Mucosa of gallbladder (tissue), 1 donor: ENCODE measurements at places on chromosomes 11 and 22. TPM values are rescaled to one million over a fixed set of nuclear protein-coding genes. Genes with fewer than 3 reads are reported as not detected.
A peak's percentile ranks its signal among the peaks of the same experiment; 100 is the strongest.

Gene APOBEC3C
- 28.6 TPM for total RNA-seq

Gene GGT1
- 208 TPM for total RNA-seq

Gene MMP27
- total RNA-seq, result not detected

DNA sequence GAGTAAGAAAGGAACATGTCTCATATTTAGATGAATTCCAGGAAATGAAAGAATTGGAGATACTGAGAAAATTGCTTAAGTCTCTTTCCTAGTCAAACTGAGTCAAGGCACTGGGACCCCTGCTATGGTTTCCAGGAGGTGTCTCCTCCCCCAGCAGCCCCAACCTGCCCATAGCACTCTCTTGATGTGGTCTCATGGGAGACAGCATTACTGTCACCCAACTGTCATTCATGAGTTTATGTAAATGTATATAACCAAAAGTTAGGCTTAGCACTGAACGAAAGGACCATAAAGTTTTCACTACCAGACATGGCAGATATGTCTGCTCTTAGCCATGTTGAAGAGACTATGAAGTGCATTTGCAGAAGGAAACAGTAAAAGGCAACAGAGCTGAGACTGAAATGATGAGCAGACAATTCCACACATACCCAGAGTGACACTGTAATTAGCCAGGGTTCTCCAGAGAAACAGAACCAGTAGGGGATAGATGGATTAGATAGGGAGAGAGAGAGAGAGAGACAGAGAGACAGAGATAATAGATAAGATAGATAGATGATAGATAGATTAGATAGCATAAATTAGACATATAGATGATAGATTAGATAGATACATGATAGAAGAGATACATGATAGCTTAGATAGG lies 328.1 kb downstream of the BRD1 start:
- DNase-seq, result no peak

DNA sequence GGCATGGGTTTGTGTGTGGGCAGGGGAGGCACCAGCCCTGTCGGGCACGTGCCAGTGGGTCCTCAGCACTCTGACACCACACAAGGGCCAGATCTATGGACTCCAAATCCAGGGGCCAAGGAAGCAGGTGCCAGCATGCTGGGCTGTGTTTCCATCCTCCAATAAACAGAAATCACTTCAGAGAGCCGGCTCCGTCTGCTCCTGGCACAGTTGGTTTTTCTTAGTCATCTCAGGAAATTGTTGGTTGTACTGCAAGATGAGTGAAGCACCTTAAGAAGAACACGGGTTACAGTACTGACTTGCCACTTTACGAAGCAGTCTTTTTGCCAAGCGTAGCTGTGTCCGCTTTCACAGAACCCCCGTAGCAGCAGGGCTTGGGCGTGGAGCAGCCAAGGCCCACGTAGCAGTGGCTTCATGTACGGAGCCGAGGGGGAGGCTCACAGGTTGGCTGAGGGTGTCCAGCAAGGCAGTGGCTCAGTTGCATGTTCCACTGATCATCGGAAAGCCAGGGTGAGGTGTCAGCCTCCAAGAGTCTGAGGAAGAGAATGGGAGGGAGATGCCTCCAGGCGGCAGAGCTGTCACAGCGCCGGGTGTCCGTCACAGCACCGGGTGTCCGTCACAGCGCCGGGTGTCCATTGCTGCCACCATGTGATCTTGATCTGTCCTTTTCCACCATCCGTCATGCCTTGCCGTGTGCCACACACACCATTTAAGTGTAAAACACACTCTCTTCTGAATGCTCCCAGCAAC lies 314.9 kb downstream of the CTTN start:
- no peak for DNase-seq

DNA sequence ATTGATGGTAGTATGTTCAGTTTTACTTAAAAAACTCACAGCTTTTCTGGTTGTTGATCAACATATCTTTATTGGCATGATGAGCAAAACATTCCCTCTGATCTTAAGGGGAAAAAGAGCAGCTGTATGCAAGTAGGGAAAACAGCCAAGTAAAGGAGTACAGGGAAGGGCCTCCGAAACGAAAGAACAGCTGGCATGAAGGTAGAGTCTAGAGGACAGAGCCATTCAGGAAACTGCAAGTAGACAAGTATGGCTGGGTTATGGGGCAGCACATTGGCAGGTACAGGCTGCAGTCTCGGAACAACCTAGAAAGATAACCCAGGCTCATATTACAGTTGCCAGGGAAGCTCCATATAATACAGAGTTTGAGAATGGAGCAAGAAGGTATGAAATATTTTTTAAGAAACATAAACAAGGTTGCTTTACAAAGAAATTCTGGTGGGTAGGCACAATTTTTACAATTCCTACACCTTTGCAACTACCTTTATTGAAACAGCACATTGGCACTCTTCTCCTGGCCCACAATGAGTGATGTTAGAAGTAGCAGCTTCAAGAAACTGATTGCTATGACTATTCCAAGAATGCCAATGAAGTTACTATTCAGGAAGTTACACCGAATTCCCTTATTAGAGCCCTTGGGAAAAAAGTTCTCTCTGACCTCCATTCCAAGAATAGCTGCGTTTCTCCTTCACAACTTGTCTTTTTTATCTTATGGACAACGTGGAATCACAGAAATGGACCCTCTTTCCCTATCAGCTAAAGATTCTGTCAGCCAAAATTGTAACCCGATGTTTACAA lies 45.2 kb downstream of the LGR4 start:
- no peak for DNase-seq

- peak; percentile 67 for DNase-seq
Observed at GRCh38 chr11:123166071-123166559, 28.9 kb downstream of the CLMP start.

GRCh38 chr11:128346804-128347203 lies 240.6 kb downstream of the ETS1 start:
- DNase-seq, result no peak

DNA sequence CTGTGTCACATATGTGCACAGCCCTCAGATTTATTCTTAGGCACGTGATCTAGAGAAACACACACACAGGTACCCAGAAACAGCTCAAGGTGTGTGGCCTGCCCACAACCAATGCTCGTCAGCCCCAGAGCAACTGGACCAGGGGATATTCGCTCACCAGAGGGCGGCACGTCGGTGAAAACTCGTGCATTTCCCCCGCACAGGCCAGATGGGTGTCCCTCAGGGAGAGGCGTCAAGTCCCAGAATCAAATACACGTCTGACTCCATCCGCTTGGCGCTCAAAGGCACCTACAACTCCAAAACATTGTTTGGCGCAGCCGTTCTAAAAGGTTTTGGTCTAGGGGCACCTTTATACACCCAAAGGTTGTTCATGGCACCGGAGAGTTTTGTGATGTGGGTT lies 429.0 kb downstream of the BRD1 start:
- DNase-seq, result no peak

Gene OR2D3
- total RNA-seq, result not detected

Gene PRR5L
- total RNA-seq, result 32.7 TPM

DNA sequence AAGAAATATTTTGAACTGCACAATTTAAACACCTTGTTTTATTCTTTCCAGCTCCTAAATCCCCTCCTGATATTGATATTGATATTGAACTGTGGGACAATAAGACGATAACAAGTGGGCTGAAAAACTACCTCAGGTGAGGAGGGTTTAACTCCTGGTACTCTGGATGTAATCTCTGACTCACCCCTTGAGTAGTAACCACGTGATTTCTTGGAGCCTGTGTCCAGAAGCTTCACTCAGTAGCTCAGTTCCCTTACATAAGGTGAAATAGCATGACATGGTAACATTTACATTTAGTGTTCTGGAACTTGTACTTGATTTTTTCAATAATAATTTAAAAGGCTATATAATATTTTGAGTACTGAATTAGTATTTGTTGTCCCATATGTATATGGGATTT lies 168.0 kb downstream of the PGR start:
- no peak for DNase-seq

Gene CALCA
- total RNA-seq, result not detected

- no peak for DNase-seq
Observed at GRCh38 chr11:116787436-116787785, 412 bp downstream of the ZPR1 start.

Gene ZDHHC24
- total RNA-seq, result 24.1 TPM

GRCh38 chr11:132032555-132032954 lies 662.1 kb downstream of the NTM start:
- DNase-seq, result no peak

Gene VPREB3
- total RNA-seq, result not detected

Gene APLNR
- total RNA-seq, result 4.0 TPM

DNA sequence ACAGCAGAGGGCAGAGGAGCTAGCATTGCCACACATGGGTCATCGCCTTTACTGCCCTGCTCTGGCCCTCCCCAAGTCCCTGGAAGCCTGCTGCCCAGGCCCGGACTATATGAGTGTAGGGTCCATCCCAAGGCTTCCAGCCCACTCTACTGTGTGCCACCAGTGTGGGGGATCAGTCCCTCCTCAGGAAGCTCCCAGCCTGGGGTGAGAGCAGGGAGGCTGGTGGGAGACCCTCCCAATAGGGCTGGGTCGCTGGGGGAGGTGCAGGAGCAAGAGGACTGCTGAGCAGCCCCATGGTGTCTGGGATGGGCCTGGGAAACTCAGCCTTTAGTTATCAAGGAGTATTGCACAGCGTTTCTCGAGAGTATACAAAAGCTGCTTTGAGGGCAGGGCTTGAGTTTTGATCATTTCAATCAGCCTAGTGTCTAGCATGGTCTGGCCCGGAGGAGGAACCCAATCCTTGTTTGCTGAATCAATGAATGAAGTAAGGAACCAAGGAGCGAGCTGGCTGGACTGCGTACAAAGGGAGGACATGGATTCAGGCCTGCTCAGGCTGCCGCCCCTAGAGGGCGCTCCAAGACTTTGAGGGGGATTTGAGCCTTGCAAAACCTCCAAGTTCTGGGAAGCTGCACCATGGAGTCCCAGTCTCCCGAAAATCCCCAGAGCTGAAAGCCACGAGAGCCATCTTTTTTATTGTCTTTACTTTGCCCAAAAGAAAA lies 89.0 kb upstream of the PARVA start:
- peak; percentile 71 for DNase-seq

- DNase-seq, result peak; percentile 83
Observed at GRCh38 chr11:2151500-2152257, 9.3 kb downstream of the INS start.

Gene SEZ6L
- total RNA-seq, result 0.89 TPM

GRCh38 chr11:798093-798713 lies at the start of gene SLC25A22:
Gene SLC25A22 (minus strand): TSS chr11:798281. CDS start chr11:795006, 3,275 bp downstream.
- DNase-seq, result peak; percentile 73

GRCh38 chr11:27916541-27917100 lies 191.3 kb downstream of the KIF18A start:
- DNase-seq, result no peak

Gene APOA4
- not detected for total RNA-seq

Gene PDE2A
- 23.7 TPM for total RNA-seq

- no peak for DNase-seq
Observed at GRCh38 chr11:69049490-69049867, 747 bp downstream of the TPCN2 start.

Gene KCNJ5
- 1.6 TPM for total RNA-seq

Gene APOA5
- 0.29 TPM for total RNA-seq

DNA sequence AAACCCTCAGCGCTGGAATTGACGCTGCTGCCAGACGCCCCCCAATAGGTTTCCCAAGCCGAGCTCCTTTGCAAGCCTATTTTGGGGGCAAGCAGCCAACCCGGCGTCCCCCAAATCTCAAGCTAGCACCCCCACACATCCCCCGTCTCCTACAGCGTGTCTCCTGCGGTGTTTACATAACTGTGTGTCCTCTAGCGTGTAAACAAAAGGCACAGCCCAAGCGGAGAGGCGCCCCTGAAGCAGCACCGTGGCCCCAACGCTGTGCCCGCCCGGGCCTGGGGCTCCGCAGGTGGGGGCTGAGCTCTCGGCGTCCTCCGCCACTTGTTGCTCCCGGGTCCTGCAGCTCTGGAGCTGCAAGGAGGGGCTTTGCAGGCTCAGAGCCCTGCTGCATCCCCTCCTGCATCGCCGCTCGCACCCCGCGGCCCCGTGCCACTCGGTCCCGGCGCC lies 1.6 kb downstream of the CADM1 start:
- no peak for DNase-seq

DNA sequence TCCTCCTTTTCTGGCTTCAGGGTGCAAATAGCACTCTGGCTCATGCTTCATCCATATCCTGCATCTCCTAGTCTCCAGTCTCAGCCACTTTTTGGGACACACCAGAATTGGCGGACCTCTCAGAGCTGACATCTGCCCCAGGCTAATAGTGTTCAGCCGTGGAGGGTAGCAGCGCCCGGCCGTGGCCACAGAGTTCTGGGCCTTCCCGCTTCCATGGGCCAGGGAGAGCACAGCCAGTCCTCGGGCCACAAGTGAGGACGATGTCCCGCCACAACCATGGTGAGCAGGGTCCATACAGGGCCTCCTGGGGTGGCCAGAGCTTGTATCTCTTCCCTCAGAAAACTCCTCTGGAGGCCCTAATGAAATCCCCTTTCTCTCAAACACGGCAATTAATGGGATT lies 26.0 kb downstream of the DKK3 start:
- DNase-seq, result no peak

- peak; percentile 48 for DNase-seq
Observed at GRCh38 chr11:72411623-72412419, 22.5 kb downstream of the CLPB start.

Gene KIAA1671
- 85.5 TPM for total RNA-seq

Gene NPTXR
- 15.0 TPM for total RNA-seq

DNA sequence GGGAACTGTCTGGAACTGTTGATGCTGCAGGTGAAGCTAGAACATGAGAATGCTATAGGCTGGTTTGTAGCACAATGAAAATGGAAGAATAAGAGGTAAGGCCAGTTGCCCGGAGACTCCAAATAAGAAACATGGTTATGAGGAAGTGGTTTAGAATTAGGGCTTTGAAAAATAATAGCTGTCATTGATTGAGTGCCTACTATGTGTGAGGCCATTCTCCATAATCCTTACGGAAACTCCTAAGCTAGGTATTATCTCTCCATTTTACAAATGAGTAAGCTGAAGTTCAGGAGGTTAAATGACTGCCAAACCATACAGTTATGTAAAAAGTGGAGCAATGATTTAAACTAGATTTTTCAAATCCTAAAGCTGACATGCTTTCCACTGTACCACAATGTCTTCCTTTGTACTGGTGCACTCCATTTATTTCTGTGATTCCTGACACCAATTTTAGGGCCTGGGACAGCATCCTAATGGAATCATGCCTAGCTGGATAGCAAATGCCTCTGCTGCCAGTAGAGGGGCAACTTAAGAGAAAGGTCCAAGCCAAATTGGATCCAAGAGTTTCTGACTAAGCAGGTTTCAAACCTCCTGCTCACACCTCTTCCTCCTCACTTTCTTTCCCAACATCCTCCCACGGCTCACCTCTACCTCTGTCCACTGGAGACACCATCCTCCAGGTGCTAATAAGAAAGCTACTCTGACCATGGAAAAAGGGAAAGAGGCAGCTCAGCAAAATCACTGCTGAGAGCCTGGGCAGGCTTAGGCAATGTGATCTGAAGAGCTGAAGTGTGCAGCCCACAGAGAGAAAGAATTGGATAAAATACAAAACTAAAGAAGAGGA lies 46.9 kb upstream of the PICALM start:
- no peak for DNase-seq

GRCh38 chr11:134514354-134514951 lies 102.4 kb upstream of the B3GAT1 start:
- DNase-seq, result no peak

DNA sequence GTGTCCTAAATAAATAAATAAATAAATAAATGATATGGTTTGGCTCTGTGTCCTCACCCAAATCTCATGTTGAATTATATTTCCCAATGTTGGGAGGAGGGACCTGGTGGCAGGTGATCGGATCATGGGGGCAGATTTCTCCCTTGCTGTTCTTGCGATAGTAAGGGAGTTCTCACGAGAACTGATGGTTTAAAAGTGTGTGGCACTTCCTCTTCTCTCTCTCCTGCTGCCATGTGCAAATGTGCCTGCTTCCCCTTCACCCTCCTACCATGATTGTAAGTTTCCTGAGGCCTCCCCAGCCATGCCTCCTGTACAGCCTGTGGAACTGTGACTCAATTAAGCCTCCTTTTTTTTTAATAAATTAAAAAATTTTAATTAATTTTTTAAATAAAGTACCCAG lies 138.2 kb downstream of the FBXO7 start:
- DNase-seq, result no peak

Gene C11orf86
- total RNA-seq, result not detected
